ENCODE measurements at places on chromosomes 7 and 10.

DNA sequence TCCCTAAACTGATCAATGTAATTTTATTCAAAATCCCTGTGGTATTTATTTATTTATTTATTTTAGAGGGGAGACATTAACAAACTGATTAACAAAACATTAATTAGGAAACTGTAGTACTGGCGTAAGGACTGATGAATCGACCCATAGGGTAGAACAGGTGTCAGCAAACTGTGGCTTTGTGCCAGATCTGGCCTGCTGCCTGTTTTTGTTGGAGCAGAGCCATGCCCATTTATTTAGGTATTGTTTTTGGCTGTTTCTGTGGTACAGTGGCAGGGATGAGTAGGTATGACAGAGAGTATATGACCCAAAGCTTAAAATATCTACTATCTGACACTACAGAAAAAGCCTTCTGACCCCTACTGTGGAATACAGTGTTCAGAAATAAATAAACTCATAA lies 332.5 kb upstream of the ETV1 start:
- DNase-seq: no peak

DNA sequence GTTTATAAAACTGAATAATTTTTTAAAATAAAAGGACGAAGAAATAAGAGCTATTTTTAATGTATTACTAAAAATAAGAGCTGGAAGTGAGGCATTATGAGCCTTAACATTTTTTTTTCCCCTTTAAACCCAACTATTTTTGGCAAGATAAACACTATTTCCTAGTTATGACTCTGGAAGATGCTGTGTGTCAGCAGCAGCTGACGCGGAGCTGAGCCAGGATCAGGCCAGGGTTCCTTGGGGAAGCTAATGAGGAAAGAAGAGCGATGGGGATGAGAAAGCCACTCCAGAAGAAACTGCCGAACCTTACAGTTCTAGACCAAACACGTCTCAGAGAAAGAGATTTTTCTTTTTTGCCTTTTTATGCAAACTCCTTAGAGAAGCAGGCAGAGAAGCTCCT lies 85.9 kb downstream of the USP6NL start:
- peak; percentile 84 for DNase-seq

DNA sequence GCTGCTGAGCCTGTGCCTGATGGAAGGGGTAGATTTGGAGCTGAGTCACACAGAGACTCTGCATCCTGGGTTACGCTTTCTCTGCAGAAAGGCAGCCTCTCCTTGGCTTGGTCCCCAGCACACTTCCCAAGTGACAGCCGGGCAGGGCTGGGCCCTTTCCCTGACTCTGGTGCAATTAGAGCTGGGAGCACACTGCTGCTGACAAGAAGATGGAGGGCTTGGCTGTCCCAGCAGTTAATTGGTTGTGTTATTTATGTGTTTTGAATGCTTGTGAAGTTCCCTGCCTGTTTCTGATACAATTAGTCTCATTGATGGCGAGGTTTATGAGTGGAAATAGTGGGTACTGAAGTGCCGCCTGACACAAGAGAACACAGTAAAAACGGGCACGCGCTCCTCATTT lies 123.6 kb downstream of the TCERG1L start:
- DNase-seq: no peak

DNA sequence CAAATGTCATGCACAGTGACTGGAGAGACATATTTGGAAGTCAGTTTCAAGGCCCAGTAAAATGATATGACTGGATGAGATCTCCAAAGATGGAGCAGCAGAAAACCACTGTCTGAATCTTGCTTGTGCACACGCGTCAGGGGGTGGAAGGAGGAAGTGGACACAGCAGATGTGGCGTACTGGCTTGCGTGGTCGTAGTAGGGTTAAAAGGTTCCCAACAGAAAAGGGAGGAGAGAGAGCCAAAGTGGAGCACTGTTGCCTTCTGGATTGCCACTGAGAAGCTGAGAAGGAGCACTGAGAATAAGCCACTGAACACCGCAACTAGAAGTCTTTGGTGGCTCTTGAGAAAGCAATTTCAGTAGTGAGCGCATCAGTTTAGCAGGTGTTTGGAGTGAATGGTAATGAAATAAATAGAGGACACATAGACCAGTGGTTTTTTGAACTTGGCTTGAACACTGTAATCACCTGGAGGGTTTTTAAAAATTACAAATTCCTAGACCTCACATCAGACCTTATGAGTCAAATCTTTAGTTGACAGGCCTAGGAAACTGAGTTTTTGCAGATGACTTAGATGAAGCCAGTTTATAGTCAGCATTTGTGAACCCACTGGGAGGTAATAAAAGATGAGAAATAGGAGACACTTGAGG lies 227.3 kb downstream of the PTEN start:
- DNase-seq: no peak

GRCh38 chr7:45944058-45944457 lies 23.0 kb upstream of the IGFBP3 start:
- DNase-seq: no peak

- no peak for DNase-seq
These were observed at the start of gene TRIM8 for GRCh38 chr10:102644066-102644645. TSS of gene TRIM8 (plus strand) at chr10:102644479. CDS start at chr10:102644618, 139 bp downstream.

DNA sequence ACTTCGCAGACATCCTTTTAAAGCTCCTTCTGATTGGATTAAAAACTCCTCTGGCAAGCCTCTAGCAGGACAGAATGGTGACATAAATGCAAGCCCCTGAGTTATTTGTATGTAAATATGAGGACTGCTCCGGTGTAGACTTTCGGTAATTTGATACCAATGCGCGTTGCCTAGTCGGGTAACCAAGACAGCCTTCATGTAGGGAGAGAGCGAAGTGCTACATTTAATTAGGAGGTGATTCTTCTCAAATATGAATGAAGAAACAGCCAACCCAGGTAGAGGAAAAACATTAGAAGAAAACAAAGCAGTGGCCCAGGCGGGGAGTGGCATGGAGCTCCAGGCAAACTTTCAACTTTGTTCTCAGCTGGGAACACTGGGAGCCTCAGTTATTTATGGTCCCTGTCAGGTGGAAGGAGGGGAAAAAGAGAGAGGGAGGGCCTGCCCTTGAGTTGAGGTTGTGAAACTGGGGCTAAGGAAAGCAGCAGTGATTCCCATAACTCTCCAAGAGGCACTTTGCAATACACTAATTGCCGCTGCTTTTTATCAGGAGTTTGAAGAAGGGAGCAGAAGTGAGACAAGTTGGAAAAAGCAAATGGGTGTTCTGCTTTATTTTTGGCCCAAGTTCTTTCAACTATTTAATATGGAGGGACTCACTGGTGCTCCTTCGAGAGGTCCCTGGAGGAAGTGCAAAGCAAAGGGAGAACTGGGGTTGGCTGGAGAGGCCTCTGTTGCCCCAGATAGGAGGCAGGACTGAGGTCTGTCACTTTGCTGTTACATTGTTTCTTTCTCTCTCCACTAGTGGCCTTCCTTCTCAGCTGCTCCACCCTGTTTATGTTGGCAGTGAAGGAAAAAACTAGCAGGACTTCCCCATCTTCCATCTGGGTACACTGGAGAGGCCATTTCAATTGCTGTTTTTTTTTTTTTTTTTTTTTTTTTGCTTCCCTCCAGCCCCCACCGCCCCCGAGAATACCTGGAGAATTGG lies 234.6 kb upstream of the CCDC6 start:
- DNase-seq: peak; percentile 80

DNA sequence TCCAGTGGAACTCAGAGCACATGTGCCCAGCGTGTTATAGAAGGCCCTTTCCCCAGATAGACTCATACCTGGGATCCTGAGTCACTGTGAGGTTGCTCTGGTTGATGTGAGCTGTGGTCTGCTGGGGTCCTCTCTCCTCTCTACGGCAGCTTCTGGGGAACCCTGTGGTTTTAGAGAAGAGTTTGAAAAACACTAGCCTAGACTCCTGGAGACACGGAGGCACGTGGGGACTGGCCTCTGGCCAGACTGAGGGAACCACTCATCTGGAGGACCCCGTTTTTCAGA lies 10.3 kb downstream of the ZNF775 start:
- DNase-seq: no peak

DNA sequence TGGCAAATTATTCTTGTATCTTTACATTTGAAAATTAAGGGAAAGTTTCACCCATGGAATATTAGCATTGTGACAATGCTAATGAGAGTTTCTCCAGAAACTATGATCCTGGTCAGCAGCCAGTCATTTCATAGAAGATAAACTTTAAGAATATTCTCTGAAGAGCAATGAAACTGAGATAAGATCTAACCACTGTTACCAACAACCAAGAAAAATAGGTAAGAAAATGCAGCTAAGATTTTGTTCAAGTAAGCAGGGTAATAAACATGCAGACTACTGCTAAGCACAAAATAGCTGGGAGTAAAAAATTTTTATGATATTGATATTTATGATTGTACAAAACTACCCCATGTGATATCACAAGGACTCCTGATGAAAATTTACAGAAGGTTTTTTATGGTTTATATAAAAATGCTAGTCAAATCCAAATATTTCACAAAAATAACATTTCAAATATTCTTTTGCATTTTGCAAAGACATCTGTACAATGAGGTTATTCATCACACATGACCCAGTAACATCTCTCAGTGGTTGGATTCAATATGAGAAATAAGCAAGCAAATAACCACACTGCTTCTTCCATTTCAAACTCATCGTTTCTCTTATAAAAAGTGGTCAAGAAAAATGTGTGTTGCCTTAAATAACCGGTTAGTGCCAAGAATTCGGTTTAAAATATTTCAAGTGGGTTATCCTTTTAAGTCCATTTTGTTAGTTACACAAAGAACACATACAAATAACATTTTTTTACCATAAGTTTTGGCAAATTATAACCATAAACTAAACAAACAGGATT lies 251.6 kb downstream of the DIP2C start:
- DNase-seq: no peak

DNA sequence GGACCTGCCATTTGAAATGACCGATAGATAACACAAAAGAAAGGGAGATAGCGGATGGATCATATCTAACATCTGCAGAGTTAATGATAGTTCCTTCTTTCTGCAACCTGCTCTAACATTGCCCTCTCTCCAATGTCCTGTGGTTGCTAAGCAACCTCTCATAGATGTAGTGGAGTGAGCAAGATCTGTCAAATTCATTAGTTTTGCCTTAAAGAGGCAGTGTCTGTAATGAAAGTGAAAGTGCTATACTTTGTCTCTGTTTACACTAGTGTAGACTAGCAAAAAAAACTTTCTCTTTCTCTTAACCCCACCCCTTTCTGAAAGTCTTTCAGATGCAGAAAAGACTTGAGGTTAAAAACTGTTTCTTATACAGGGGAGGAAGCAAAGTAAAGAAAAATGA lies 1196.9 kb downstream of the SORCS3 start:
- DNase-seq: no peak

DNA sequence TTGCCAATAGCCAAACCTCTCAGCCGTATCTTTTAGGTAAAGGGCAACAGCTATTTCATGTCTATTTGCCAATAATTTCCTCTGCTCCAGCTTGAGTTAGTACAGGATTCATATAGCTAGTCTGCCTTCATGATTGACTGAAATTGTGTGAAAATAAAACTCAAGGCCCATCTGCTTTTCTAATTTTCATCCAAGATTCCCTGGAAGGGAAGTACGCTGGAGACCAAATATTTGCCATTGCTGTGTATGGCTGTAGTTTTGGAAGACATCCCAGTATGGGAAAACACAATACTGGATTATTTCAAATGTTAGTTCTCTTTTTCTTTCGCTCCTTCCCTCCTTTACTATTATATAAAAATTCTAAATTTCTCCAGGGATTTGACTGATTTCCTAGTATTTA lies 652.4 kb downstream of the CNTNAP2 start:
- no peak for DNase-seq

DNA sequence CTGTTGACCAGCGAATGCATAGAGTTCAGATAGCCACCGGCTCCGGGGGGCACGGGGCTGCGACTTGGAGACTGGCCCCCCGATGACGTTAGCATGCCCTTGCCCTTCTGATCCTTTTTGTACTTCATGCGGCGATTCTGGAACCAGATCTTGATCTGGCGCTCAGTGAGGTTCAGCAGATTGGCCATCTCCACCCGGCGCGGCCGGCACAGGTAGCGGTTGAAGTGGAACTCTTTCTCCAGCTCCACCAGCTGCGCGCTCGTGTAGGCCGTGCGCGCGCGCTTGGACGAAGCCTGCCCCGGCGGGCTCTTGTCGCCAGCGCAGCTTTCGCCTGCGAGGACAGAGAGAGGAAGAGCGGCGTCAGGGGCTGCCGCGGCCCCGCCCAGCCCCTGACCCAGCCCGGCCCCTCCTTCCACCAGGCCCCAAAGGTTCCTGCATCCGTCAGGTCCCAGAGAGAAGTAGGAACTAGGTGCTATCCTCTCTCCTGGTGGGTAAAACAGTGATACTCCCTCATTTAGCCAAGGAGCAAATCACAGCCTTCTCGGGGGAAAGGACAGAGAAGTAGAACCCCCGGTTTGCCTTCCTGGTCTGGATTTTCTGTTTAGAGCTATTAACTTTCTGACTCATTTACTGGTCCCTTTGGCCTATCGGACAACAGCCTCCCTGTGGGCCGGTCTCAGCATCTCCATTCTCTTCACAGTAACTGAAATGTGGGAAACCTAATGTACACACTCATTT lies 6.1 kb upstream of the HOXA2 start:
- DNase-seq: peak; percentile 89

DNA sequence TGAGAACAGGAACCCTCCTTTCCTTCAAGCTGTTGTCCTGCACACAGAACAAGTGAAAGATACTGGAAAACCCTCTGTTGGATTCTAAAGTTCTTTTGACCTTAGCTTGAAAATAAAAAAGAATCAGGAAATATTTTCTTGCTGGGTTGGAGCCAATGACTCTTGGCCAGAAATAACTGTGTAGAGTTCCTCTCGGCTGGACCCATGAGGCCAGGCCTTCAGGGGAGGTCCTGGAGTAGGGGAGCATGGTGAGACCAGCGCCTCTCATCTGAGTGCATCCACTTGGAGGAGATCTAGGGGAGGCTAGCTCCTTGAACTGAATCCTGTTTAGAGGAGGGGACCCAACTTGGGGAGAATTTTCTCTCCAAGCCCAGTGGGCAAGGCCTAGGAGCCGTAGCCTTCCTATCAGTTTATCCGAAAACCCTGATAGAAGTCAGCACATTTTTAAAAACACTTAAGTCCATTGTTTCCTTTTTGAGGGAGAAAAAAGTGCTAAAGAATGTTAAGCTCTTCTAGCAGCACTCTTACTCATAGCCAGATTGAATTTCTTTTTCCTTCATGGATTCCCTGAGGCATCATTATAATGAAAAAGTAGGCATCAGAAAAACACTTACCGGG lies 635.7 kb upstream of the ANKRD30A start:
- DNase-seq: no peak

GRCh38 chr10:107033799-107034422 lies 130.6 kb downstream of the SORCS1 start:
- DNase-seq: no peak

DNA sequence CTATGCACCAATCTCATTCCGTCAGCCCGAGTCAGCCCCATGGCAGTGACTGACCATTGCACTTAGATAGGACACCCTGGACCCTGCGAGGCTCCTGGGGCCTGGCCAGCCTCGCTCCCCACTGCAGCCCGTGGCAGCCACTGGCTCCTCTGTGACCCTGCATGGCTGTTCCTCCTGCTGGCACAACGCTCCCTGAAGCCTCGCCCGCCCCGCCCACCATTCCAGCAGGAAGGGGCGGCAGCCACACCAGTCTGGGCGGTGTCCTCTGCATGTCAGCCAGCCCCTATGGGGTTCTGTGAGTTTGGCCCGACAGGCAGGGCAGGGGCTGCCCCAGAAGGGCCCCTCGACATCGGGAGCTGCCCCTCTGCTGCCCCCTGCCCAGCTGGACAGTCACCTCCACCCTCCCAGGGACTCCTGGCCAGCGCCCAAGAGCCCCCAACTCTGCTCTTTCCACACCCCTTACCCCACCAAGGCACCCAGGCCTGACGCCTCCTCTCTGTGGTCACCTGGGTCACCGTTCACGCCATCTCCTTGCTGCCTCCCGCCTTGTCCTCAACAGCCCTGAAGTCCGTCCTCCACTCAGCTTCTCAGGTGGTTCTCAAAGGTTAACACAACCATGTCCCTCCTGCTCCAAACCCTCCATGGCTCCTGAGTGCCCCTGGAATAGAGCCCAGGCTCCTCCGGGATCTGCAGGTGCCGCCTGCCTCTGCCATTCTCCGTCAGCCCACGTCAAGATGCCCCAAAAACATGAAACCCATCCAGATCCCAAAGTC lies 103.5 kb downstream of the MICALL2 start:
- DNase-seq: peak; percentile 40

Data from sigmoid colon (tissue), 7 donors.